ENCODE measurements at places on chromosomes 2 and 18.

DNA sequence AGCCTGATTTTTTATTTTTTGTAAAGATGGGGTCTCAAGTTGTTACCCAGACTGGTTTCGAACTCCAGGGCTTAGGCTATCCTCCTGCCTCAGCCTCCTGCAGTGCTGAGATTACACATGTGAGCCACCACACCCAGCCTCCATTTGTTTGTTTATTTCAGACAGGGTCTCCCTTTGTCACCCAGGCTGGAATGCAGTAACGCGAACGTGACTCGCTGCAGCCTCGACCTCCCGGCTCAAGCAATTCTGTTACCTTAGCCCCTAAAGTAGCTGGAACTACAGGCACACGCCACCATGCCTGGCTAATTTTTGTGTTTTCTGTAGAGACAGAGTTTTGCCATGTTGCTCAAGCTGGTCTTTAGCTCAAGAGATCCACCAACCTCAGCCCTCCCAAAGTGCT lies 27.2 kb downstream of the UBXN4 start:
- no peak for DNase-seq

DNA sequence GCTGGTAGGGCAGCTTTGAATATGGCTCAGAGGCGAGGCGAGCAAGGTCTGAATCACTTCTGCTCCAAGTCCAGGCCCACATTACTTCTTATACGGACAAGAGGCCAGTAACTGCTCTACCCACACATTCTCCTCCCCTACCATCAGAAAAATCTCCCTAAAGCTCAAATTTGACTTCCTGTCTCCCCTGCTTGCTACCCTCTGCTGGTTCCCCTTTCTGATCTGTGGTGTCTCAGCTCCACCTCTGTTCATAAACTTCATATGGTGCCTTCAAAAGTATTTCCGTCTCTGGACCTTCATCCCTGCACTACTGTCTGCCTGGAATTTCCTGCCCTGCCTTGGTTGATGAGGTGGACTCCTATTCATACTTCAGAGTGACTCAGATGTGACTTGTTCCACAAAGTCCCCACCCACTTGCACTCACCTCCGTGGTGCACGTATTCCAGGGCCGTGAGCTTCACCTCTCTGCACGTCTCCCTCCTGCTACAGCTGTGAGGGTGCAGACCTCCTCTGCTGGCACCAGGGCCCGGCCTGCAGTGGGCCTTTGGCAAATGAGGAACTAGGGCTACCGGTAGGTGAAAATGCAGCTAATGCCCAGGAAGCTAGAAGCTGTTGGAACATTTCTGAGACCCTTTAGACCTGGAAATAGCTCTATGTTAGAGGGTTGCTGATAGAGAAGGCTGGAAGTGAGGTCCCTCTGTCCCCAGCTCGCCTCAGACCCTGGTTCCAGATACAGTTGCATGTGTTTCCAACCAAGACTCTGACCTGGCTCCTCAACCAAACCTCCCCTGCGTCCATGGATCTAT lies 24.6 kb upstream of the KCMF1 start:
- peak; percentile 79 for DNase-seq

DNA sequence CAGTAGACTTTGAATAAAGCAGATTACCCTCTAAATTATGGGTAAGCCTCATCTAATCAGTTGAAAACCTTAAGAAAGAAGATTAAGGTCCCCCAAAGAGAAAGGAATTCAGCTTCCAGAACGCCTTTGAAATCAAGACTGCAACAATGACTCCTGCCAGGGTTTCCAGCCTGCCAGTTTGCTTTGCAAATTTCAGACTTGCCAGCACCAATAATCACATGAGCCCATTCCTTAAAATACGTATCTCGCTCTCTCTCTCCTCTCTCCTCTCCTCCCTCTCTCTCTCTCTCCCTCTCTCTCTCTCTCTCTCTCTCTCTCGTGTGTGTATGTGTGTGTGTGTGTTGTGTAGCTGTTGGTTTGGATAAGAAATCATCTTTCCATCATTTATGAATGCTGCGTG lies 184.2 kb downstream of the PDE1A start:
- no peak for DNase-seq

DNA sequence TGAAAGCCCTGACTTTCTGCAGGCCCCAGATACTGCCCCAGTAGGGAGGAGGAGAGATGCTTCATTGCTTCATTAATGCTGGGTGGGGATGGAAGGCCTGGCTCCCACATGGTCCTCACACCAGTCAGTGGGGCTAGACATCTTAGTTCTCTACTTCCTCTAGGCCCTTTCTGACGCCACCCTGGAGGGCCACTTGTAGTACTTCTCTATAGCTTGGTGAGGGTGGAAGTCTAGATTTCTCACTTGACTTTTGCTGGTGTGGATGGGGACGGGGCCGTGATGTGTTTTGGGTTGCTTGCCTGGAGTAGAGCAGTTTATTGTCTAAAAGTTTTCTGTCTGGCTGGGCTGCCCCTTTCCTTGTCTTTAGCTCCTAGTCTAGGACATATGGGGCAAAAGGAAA lies 18.7 kb downstream of the MERTK start:
- DNase-seq = no peak

GRCh38 chr2:219059375-219059724 lies 1.4 kb downstream of the IHH start:
- DNase-seq = no peak

DNA sequence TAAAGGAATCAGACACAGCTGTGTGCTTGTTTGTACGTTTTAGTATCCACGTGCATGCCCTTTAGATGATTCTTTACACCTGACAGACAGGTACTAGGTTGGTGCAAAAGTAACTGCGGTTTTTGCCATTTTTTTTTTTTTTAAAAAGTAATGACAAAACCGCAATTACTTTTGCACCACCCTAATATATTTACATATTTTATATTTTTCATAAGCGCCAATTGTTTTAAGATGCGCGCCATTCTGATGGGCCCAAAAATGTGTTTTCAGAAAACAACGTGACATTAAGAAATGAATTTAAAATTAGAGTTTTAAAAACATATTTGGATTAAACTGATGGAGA lies 972 bp upstream of the COBLL1 start:
- no peak for DNase-seq

DNA sequence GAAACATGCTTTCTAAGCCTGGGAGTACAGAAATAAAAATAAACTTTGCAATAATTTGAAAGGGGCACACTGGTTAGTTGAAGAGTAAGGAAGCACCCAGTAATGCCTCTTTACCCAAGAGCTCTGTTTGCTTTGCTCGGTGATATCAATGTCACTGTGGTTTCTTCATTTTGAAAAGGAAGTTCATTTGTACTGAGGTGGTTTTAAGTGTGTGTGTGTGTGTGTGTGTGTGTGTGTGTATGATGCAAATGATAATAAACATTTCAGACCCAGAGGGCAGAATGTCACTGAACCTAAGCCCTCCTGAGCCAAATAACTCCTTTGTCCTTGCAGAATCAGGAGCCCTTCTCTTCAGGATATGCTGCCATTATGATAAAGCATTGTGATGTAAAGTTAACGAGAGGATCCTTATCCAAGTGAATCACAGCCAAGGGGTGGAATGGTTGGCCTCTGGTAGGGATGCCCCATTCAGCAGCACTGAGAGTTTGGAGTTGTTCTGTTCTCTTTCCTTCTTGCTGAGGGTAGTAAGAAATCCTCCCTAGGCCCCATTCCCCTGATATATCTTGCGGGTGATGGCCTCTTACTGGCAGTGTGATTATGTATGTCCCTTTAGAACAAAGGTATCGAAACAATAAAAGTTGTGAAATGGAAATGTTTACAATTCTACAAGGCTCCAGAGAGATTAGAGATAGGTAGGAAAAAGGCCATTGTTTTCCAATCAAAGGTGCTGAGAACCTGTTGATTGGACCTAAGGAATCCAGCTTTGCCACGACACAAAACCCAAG lies 7.6 kb downstream of the ITGA6 start:
- DNase-seq = no peak

- DNase-seq = no peak
Measured at GRCh38 chr2:122261911-122262310, 506.5 kb downstream of the TSN start.

DNA sequence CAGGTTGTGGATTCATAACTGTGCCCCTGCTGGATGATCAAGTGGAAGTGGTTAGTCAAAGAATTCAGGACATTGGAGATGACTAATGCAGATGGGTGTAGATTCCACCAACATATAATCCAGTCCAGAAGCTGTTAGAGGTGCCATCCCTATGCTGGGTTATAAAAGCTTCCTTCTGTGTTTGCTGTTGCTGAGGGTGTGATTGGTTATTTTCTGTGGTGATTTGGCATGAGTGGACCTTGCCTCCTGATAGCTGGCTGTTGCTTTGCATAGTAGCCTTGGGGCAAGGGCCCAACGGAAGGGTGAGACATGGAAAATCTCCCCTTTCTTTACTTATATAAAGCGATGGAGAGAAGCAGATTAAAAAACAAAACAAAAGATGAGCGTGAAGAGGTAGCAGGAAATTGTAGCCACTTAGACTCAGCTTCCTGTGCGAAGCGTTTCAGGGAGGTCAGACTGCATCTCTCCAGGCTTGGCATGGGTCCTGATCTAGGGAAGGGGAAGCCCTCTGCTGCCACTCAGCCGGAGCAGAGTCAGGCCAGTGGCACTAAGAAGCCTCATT lies 190.4 kb downstream of the FMNL2 start:
- DNase-seq = no peak

- no peak for DNase-seq
Measured at GRCh38 chr2:38549071-38549704, 53.5 kb downstream of the HNRNPLL start.

DNA sequence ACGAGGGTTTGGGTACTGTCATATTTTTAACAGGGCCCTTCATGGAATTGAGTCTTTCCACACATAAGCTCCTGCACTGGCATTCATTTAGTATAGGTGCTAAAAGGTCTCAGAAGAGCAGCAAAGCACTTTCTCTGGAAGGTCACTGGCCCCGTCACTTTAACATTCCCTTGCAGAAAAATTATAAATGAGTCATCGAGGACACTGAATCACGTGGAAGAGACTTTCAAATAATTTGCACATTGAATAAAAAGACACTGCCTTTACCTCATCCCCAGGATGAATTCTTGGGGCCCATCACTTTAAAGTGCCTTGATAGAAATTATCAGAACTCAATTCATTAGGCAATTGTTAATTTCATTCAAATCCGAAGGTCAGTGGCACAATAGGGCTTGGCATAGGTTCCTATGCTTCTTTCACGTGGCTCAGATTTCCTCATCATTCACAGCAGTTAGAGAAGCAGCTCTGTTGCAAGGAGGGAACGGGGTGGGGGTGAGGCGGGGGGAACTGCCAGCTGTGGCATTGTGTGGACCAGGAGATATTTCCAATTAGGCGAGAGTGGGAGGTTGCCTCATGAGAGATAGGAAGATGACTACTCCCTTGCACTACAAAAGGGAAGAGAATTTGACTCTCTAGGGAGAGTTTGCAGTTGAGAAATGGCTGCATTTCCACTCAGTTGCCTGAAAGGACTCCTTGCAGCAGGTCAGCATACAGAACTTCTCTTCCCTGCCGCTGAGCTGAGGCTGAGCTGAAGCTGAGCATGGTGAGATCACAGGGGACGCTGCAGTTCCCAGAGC lies 86.3 kb upstream of the NPAS2 start:
- DNase-seq = no peak

- peak; percentile 73 for DNase-seq
Measured at GRCh38 chr2:42568401-42569115, at the start of gene MTA3. Gene MTA3, plus strand, starts transcription at chr2:42568632. Its CDS starts 114 bp downstream, at chr2:42568746.

- no peak for DNase-seq
Measured at GRCh38 chr2:232361646-232362045, 16.9 kb upstream of the ALPP start.

DNA sequence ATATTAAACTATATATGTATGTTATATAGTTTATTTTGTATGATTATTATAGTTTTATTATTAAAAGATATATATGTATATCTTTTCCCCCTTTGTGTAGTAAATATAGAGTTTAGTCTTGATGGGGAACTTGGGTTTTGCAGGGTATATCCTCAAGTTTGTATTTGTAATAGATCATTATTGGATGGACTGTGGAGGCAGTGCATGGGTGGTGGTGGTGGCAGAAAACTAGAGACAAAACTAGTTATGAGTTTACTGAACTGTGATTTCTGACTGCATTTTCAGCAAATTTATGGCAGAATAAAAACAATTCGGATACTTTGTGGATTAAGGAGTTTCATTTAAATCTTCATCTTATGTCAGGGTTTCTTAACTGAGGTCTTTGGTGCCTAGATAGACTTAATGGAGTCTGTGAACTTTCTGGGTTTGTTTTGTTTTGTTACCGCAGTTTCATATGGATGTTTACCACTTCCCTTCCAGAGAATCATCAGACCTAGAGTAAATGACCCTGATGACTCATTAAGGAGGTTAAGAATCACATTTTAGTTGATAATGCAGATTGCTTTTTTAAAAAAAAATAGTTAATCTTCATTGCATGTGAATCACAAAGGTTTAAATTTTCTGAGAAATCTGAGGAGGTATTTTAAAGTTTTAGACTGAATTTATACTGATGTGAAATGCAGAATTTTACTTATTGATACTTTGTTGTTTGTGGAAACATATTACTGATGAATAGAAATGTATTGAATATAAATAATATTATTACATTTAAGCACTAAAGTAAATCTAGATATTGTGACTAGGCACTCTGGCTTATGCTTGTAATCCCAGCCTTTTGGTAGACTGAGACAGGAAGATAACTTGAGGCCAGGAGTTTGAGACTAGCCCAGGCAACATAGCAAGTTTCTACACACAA lies 14.5 kb downstream of the EPC2 start:
- DNase-seq = no peak

GRCh38 chr2:150167711-150168110 lies 319.8 kb downstream of the RND3 start:
- DNase-seq = no peak

DNA sequence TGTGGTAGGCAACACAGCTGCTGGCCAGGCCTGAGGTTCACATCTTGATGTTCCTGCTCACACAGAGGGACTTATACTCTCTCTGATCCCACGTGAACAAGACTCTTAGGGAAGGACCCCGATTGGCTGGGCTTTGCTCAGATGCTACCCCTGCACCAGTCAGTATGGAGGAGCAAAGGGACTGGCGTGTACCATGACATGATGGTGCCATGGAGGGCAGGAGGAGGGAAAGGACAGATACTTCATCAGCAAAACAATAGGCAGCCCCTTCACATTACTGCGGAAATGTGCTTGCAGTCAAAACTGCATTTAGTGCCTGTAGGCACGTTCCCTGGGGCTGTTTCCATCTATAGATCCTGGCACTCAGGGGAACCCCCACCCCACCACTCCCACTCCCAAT lies 42.7 kb downstream of the ZFP36L2 start:
- no peak for DNase-seq

DNA sequence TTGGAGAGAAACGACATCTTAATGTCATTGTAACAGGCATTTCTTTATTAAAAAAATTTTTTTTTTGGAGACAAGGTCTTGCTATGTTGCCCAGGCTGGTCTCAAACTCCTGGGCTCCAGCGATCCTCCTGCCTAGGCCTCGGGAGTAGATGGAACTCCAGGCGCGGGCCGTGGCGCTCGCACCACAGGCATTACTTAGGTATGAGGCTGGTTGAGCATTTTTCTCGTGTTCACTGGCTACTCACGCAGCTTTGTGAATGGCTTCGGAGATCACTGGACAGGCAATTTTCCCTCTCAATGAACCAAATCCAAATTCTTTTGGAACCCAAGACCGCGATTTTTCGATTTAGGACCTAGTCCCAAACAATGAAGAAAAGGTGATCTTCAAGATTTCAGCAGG lies 795 bp upstream of the TCF7L1 start:
- DNase-seq = no peak

- DNase-seq = no peak
Measured at GRCh38 chr2:215356948-215357461, 45.1 kb downstream of the ATIC start.

- no peak for DNase-seq
Measured at GRCh38 chr2:191929288-191929687, 82.4 kb upstream of the CAVIN2 start.

Data from activated naive CD4-positive, alpha-beta T cell treated with anti-CD3 and anti-CD28 coated beads, Interleukin-2, amount 50 U/mL, for 16 hours (primary cell).